ENCODE measurements at places on chromosomes 6 and 20.

GRCh38 chr6:19755181-19755580 lies 82.0 kb upstream of the ID4 start:
- no peak for DNase-seq

- no peak for DNase-seq
Measured at GRCh38 chr6:107689190-107689589, 134.9 kb downstream of the SCML4 start.

GRCh38 chr6:33589731-33590530 lies 9.9 kb upstream of the BAK1 start:
- DNase-seq = no peak

DNA sequence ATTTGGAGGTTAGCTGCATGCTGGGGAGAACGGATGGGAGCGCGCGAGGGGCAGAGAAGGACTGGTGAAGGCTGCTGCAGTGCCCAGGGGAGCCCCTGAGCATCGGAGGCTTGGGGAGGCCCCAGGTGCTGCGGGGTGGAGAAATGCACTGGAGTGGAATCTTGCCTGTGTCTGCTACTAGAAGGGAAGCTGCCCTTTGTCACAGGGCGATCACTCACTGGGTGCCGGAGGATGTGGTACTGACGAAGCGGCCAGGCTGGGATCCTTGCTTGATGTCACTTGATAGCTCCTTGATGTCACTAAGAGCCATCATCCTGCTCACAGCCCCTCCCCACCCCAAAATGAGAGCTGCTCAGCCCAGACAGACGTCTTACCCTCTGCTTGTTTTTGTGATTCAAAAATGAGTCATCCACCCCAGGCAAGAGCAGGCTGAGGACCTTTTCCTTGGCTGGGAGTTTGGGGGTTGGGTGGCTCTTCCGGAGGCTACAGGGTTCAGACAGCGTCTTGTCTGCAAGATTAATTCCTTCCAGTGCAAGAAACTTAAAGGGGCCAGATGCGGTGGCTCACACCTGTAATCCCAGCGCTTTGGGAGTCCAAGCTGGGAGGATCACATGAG lies 62.6 kb upstream of the PMEPA1 start:
- DNase-seq = no peak

- DNase-seq = no peak
Measured at GRCh38 chr20:45407067-45407745, 883 bp upstream of the DBNDD2 start.

GRCh38 chr20:24955045-24955444 lies 6.0 kb downstream of the CST7 start:
- DNase-seq = no peak

GRCh38 chr6:40286721-40287120 lies 300.4 kb downstream of the LRFN2 start:
- DNase-seq = no peak

DNA sequence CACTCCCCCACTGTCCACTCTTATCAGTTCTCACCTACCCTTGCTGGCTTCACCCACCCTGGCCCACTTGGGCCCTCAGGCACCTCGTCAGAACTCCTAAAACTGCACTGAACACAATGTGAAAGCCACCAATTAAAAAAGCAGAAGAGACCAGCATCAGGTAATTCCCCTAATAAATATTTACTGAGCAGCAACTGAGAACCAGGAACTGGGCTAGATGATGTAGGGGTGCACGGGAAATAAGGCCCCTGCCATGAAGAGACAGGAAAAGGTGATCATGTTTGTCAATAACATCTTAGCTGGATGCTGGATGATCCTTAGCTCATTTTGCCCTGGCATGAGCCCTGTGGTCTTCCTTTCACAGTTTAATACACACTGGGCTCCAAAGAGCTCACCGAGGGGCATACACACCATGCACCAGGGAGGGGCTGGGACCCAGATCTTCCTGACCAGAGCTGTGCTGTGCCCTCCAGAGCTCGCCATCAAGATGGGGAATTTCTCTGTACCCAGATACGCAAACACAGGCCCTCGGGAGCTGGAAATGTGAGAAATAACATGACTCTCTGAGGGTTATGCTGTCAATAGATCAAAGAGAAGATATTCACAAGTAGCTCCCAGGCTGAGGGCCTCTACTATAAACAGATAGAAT lies 113.6 kb upstream of the SLC22A16 start:
- DNase-seq = no peak

DNA sequence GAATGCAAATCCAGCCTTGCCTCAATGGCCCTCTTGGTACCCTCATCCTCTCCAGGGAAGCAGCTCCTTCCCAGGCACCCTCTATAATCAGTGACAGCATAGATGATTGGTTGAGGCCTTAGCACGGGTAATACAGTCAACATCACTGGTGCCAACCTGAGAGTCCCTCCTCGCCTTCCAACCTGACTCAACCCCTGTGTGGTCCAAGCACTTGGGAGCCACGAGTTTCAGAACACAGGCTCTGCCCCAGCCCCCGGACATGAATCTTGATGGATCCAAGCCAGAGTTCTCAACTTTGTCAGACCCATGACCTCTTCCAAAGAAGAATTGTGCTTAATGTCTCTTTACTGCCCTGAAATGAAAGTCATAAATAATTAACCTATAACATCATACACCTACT lies 213.9 kb downstream of the PREX1 start:
- no peak for DNase-seq

DNA sequence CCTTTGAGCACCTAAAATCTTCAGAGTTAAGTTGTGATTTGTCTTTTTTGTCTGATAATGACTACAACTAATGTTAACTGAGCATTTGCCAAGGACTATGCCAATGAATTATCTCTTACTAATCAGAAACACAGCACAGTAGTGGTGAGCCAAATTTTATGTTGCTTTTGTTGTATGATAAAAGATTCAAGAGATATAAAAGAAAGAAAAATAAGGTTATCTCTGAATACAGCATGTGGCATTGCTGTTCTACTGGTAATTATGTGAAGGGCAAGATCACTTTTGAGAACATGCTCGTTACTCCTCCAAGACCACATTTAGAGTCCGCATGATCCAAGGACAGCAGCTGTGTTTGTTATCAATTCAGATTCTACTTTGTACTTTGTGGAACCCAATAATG lies 133.4 kb upstream of the MYLIP start:
- DNase-seq = no peak

DNA sequence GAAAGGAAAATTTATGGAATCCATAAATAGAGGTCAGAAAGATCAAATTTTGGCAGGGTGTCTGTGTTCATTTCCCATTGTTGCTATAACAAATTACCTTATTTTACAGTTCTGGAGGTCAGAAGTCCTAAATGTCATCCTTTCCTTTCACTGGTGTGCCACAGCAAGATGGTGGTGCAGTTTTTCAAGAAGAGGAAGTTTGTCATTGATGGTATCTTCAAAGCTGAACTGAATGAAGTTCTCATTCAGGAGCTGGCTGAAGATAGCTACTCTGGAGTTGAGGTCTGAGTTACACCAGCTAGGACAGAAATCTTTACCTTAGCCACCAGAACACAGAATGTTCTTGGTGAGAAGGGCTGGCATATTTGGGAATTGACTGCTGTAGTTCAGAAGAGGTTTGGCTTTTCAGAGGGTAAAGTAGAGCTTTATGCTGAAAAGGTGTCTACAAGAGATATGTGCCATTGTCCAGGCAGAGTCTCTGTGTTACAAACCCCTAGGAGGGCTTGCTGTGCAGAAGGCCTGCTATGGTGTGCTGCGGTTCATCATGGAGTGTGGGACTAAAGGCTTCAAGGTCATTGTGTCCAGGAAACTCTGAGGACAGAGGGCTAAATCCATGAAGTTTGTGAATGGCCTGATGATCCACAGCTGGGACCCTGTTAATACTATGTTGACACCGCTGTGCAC lies 7.2 kb upstream of the CCNC start:
- no peak for DNase-seq

DNA sequence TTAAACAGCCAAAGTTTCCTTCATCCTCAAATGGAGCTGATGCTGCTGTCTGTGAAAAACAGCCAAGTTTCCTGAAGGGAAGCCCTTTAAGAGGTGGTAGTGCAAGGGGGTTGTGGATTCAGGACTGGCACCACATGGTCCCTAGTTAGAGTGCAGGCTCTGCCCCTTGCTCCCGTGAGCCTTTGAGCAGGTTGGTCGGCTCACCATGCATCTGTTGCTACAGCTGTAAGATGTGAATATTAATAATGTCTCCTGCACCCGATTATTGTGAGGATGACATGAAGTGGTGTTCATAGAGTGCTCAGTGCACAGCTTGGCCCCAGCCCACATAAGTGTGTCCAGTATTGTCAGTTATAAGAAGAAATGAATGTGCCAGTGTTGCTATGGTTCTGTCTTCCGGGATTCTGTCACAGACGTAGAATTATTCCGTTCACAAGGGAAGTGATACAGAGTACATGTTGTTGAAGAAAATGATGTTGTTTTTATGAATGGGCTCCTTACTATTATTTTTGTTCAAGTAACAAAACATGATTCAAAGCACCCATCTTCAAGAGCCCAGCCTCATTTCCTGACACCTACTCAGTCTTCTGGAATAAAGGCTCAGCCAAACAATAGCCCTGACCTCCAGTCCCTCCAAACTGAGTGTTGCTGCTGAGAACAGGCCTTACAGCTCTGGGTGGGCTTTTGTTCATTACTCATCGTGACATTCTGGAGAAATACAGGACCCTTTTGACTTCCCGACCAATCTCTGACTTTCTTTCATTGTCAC lies 2.9 kb upstream of the PKIG start:
- DNase-seq = no peak

DNA sequence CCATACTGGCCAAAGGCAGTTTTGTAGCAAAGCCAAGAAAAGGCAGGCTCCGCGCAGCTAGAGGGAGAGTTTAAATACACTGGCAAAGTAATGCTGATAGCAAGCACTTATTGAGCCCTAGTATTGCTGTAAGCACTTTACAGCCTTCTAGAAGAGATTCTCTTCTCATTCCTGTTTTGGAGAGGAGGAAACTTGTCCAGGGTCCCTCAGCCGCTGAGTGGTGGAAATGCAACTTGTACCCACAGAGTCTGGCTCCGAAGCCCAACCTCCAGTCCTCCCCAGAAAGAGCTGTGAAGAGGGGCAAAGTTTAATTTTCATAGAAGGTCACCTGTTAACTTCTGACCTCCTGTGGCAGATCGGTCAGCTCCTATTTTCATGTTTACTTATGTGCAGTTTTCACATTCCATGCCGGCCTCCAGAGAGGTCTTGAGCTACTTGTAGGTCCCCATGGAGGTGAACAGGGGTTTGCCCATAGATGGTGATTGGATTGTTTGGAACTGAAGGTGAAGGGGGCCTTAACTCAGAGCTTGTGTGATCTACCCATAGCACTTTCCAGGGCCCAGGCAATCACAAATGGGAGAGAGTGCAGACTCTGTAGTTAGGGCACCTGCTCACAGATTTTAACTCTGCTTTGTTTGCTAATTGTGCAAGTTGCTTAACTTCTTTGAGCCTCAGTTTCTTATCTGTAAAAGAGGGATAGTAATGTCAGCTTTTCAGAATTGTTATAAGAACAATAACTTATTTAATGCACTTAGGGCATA lies 70.7 kb downstream of the LYRM2 start:
- no peak for DNase-seq

DNA sequence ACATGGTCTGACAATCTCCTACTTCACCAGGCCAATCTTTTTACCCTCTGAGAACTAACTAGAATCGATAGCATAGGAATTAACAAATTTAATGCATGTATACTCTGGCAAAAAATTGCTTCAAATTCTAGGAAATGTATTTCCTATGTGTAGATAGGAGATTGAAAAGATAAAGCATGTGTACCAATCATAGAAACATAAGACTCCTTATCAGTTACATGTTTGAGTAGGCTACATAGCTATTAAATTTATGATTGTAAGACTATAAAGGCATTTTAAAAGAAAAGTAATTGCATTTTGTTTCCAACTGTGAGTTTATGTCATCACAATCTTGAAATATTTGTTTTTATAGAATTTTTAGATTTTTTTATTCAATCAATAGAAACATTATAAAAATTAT lies 196.6 kb upstream of the HEY2 start:
- no peak for DNase-seq

- DNase-seq = no peak
Measured at GRCh38 chr6:20166210-20166609, 46.1 kb downstream of the MBOAT1 start.

- no peak for DNase-seq
Measured at GRCh38 chr6:151721146-151721545, 86.3 kb upstream of the ESR1 start.

DNA sequence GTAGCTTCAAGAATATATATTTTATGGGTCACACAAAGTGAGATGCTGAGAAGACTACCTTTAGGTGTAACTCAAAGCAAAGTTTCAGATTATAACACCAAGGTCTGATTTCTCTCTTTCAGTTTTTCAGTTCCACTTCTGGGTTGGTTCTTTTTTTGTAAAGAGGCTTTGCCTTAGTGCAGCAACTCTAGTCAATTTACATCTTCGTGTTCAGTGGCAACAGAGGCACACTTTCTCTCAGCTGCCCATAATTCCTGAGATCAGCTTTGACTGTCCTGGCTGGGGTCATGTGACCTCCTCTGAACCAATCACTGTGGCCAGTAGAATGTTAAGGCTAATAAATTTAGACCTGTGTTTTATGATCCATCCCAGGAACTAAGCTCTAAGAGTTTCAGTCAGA lies 120.2 kb downstream of the TINAG start:
- no peak for DNase-seq

GRCh38 chr20:63578224-63579016 lies 4.4 kb upstream of the HELZ2 start:
- no peak for DNase-seq

- DNase-seq = no peak
Measured at GRCh38 chr6:119533603-119534279, 184.2 kb upstream of the MAN1A1 start.

DNA sequence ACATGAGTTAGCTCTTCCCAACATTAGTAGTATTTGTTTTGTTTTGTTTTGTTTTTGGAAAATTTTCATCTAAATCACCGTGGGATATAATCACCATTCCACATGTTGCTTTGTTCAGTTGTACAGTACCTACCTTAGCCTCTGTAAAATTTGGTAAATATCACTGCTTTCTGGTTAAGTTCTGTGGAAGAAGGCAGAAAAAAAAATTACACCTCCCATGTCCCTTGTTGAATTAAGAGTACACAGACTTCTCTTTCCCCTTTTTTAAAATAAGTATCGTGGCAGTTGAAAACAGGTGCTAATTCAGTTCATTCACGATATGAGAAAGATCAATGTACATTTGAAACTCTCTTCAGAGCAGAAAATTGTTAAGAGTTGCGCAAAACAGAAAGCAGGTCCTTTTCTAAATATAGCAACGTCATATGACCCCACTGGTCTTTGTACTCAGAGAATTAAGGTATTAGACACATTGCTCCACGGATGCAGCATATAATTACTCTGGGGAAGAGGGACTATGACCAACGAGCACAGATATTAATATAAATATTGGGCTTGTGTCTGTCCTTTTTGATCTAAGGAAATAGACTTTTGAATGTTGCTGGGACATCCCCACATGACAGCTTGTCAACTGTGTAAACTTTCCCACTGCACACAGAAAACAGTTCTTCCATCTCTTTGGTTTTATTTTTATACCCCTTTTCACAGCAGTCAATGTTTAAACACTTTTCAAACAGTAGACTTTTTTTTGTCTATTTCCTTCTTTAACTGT lies 58.6 kb upstream of the ZNF217 start:
- DNase-seq = no peak

- no peak for DNase-seq
Measured at GRCh38 chr20:45053430-45054351, 47.2 kb downstream of the KCNS1 start.

Data from right renal cortex interstitium (tissue), 3 donors.